ENCODE measurements at places on chromosomes 3 and 15.
A peak's percentile ranks its signal among the peaks of the same experiment; 100 is the strongest.

- DNase-seq: peak; percentile 46
Measured at GRCh38 chr15:71011503-71012155, 103.6 kb upstream of the THSD4 start.

DNA sequence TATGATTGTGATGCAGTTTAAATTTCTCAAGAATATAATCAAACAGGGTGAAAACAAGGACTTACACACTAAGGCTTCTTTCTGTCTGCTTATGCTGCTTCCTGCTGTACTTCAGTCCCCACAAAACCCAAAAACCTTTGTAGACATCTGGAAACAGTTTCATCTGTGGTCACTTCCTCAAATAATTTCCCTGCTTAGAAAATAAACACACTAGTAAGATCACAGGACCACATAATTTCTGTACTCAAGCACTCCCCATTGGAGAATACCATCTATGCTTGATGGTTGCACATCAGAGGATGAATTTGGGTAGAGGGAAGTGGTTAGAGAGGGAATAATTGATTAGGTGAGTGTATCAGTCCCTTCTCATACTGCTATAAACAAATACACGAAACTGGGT lies 266.2 kb downstream of the LSAMP start:
- no peak for DNase-seq

DNA sequence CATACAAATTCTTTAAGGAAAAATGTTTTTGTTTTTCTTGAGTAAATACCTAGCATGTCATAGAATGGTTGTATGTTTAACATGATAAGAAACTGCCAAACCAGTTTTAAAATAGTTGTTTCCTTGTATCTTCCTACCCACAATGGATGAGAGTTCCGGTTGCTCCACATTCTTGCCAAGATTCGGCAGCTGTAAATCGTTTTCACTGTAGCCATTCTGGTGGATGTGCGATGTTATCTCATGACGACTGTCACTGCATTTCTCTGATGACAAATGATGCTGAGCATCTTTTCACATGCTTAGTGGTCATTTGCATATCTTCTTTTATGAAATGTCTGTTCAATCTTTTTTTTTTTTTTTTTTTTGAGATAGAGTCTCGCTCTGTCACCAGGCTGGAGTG lies 36.6 kb upstream of the SH3GL3 start:
- no peak for DNase-seq

GRCh38 chr3:112132088-112132487 lies 960 bp downstream of the GCSAM start:
- DNase-seq: no peak

GRCh38 chr3:14852058-14852594 lies 33.4 kb downstream of the FGD5 start:
- DNase-seq: no peak

- no peak for DNase-seq
Measured at GRCh38 chr15:75356006-75356405, 9.2 kb downstream of the NEIL1 start.

DNA sequence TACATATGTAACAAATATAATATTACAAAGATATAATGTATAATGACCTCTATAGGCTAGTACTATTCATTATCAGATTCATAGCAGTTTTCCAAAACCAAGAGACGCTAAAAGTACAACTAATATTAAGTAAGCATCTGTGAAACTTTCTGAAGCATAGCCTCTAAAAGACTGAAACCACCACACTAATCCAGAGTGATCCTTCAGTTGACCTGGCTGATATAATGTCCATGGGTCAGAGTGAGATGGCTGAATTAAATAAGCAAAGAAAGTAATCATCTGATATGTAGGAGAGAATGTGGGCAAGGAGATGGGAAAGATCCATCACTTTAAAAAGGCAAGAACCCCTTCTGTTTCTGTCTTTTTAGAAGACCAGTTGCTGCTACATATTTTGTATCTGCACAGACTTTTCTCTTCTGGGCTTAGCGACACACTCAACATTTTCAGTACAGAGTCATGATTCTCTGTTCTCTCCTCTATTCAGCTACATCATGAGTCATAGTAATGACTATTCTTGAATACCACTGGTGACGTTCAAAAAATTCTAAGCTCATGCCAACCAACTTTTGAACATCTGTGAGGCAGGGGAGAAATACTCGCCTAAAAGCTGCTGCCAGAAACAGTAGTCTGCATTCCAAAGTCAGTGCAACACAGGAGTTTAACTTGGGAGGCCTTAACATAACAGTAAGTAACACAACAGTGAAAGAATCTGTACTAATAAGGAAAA lies 149.6 kb downstream of the MAGI1 start:
- no peak for DNase-seq

GRCh38 chr3:183430325-183430957 lies 2.0 kb upstream of the MCF2L2 start:
- peak; percentile 20 for DNase-seq

- DNase-seq: peak; percentile 57
Measured at GRCh38 chr3:188946351-188947240, 225.2 kb upstream of the TPRG1 start.

GRCh38 chr15:66673410-66674322 lies 28.4 kb upstream of the SMAD6 start:
- peak; percentile 77 for DNase-seq

- DNase-seq: peak; percentile 98
Measured at GRCh38 chr3:172140499-172141391, 101.4 kb downstream of the FNDC3B start.

DNA sequence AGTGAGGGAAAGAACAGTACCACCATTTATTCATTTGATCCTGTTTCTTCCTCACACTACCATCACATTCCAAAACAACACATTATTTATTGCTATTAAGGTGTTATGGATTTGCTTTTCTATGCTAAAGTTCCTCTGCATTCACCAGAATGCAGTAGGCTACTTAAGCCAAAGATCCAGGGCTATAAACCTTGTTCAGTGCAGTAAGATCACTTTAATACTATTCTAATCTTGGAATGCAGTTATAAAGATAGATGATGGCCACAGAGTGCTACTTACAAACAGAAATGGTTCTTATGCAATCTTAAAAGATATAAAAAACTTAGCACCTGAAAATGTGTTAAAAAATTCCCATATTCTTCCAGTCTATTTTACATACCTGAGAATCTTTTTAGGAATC lies 107.5 kb upstream of the TSPAN3 start:
- DNase-seq: no peak

DNA sequence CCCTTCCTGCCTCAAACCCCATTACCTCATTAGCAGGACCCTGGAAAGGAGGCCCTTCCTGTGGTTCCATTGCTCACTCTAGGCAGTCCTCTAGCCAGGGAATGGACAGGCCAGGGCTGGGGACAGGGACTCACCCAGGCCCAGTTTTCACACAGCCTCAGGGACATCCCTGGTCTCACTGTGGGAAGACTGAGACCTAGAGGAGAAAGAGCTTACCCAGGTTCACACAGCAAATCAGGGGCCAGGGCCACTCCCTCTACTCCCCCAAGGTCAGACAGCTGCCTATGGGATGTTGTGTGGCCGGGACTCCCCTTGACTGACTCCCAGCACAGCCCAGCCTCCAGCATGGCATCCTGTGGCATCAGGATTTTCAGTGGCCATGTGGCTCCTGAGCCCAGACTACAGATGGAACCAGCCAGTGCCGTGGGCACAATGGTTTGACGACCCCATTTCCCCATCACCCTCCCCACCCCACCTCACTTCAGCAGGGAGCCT lies 49.3 kb downstream of the ADAMTS7 start:
- no peak for DNase-seq

DNA sequence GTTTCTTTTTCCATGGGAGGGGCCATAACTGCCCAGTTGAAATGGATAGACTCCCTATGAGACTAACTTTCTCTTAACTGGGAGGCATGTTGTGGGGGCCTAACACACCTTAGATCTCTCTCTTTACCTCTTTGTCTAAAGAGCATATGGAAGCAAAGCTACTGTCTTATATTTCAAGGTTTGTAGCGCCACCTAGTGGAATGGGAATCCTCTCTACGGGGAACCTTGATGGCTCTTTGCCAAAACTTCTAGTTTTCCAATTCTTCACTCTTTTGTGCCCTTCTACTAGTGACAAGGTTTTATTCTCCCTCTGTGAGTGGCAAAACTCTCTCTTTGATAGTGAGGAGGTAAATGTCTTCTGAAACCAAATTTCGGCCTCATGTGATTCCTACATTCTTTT lies 1030.4 kb upstream of the CADM2 start:
- DNase-seq: no peak

DNA sequence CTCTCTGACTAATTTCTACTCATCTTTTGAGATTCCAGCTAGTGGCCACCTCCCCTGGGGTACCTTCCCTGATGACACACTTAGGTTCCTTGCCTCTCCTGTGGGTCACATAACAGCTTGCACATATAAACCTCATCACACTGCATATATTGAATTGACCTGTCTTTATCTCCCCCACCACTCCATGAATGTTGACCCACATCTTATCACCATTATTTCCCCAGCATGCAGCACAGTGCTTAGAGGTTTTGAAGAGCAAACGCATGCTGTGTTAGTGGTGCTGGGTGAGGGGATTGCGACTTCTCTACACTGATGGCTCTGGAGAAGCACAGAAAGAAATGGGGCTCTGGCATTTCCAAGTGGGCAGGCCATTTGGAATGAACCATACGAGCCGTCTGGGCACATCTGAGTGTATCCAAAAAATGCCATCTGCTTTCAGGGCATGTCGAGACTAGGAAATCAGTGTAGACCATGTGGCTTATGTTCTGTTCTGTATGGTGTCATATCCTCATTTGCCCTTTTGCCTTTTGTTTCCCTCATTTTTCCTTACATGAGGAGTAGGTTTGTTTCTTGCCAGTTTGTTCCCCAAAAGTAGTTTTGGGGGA lies 333.2 kb upstream of the TRIM42 start:
- DNase-seq: no peak

Measured in cardiac muscle cell (in vitro differentiated cells and primary cell).